ENCODE measurements at places on chromosomes 7 and 10. TPM values are rescaled to one million over a fixed set of nuclear protein-coding genes. Genes with fewer than 3 reads are reported as not detected.

Gene SH2B2
- 2.7 TPM for total RNA-seq

Gene GPR37
- not detected for total RNA-seq

Gene KCNMA1
- total RNA-seq: 11.2 TPM

Gene GCK
- 1.9 TPM for total RNA-seq

Gene GLI3
- 5.3 TPM for total RNA-seq

Gene AKR1C1
- 26.9 TPM for total RNA-seq

Gene CARD11
- total RNA-seq: 0.70 TPM

All from pericardium fibroblast (primary cell).